Fibroblast of mammary gland (primary cell): ENCODE measurements at places on chromosomes 12 and 14.

DNA sequence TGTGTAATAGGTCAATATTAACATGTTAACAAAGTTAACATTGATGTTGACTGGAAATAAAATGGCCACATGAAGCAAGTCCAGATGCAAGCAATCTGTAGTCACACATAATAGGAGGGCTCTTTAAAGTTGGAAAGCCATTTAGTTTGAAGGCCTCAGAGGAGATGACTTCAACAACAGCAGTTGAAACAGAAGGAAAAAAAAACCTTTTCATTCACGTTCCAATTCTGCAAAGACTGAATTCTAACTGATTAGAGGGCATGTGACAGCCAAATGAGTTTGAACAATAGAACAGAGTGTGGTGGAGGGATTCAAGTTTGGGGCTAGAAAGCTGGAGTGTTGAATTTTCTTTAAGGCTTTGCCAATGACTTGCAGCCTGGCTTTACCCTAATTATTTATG is 41.5 kb upstream of the DAAM1 start:
- DNase-seq: no peak

DNA sequence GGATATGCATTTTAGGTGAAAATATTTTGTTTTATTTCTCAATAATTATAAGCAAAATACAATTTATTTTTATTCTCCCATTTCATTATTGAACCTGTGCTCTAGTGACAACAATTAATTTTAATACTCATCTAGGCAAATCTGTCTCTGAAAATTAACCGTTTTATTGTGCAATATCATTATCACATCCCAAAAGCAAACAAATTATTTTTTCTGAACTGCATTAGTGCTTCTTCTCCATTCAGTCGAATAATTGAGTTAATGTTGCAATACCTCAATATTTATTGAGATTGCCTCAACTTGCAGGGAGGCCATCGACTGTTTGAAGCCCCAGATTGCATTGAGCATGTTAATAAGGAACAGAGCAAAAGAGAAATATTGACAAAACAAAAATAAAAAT is 303.2 kb upstream of the LRFN5 start:
- no peak for DNase-seq

- DNase-seq: no peak
Observed at GRCh38 chr12:93818488-93819049, 141.4 kb downstream of the CRADD start.

GRCh38 chr12:43636725-43637463 is 84.9 kb upstream of the ADAMTS20 start:
- DNase-seq: no peak

- no peak for DNase-seq
Observed at GRCh38 chr12:49655595-49656236, 32.4 kb downstream of the PRPF40B start.
